ENCODE measurements at places on chromosomes 4 and X.

- DNase-seq = no peak
Measured at GRCh38 chrX:16100673-16101072, 22.7 kb upstream of the GRPR start.

DNA sequence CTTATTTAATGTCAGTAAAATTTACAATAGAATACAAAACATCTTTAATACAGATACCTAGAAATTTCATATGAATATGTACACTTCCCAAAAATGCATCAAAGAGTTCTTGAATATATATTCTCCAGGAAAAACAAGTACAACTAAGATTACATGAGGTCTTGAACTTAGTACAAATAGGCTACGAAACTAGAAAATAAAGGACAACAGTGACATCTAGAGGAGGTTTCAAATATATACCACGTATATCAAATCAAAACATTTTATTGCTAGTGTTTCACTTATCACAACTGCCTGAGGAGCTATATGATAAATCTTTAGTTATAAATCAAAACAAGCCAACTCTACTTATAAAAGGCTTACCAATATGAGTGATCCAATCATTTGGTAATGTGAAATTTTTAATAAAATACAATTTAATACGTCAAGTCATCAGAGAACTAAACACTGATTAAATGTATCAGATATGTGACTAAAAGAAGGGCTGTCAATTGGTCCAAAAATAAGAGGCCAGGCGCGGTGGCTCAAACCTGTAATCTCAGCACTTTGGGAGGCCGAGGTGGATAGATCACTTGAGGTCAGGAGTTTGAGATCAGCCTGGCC, 36.6 kb downstream of the ANAPC10 start:
- DNase-seq = no peak

GRCh38 chr4:61521451-61521850, 321.3 kb downstream of the ADGRL3 start:
- DNase-seq = no peak

- DNase-seq = no peak
Measured at GRCh38 chrX:40083979-40084359, 13.8 kb downstream of the BCOR start.

GRCh38 chrX:87078231-87078630, 439.4 kb upstream of the KLHL4 start:
- no peak for DNase-seq

DNA sequence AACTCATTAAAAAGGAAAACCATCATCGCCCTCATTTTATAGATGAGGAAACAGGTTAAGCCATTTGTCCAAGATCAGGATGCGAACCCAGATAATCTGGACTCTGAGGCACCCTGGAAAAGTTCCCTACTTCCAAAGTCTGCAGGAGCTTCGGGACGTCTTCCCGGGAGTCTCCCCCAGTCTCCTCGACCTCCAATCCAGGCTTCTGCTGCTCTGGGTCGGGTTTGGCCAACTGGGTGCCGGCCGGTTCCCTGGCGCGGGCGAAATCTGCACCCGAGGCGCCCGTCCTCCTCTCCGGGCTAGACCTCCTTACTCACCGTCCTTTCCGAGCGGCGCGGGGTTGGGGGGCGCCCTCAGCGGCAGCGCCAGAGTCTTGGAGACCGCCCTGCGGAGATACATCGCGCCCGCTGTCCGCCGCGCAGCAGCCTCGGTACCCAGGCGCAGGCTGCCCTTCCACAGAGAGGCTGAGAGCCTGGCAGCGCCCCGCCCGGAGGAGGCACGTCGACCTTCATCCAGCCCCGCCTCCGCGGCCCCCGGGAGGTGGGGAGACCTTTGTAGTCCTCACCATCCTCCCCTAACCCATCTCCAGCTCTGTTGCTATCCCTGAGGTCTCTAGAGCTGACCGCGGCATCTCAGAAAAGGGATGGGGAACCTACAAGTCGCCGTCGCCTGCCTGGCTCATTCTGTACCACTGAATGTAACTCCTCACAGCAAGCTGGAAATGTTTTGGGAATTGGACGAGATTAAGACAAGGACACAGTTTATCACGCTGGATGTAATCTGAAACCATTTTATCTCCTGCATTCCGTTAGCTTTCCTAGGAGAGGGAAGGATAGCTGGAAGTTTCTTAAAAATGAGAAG, at the start of gene MGARP:
Gene MGARP (minus strand): TSS at position 466 of the 861 bp plus-strand sequence. CDS start 67 bp downstream, at position 399.
- peak; percentile 12 for DNase-seq

DNA sequence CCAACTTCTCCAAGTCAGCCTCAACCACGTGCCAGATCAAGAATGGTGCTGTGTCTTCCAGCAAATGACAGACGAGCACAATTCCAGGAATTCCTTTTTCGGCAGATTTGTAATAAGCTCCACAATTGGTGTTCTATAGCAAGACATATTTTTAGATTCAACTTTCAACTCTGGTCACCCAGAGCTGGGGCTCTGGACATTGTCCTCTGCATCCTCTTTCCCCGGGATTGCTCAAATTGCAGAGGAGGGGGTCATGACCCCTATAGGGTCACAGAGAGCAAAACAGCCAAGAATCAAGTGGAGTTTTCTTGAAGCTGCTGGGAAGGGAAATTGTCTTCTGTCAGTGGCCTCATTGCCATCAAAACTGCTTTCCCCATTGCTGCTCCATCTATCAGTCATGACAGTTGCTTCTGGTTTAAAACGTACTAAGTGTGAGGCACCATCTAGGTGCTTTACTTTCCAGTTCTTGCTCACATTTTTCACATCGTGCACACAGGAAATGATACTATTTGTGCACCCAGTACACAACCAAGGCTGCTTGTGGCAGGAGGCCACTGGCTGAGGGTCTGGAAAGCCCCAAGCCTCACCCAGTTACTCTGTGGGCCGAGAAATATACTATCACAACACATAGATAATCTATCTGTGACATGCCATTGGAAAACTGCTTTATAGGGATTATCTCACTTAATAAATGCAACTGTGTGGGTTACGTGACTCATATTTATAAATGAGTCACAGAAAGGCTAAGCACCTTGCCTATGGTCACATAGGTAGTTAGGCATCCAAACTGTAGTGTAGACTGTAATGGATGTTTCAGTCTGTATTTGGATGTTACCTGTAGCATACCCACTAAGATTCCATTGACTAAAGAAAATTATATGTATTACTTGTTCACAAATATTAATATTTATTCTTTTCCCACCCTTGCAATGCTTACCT, 91.7 kb upstream of the PHOX2B start:
- no peak for DNase-seq

- DNase-seq = no peak
Measured at GRCh38 chr4:102477657-102478056, 23.5 kb upstream of the NFKB1 start.

DNA sequence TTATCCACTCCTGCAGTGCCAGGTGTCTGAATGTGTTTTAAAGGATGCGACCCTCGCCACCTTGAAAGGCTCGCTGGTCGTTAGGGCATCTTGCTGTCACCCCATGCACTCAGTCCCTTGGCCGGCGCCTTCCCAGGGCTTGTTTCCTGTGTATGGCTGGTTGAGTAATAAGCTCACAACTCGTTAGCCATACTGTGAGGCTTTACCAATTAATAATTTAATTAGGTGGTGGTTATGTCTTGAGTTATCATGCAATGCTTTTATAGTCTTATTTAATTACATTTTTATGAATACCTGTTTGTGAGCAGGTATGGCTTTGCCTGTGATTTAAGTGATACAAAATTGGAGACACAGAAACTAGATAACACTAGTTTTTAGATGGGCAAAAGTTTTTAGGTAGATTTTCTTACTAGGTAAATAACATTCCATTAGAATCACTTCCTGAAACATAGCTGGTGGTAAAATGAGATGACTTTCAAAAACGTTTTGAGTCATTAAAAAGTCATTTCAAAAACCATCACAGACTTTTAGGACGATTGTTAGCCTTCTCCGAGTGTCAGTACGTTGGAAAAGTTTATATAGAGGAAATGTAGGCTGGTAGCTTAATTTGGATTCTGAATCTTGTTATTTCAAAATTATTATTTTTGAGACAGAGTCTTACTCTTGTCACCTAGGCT, 18.2 kb downstream of the PTTG2 start:
- DNase-seq = no peak

GRCh38 chr4:168574581-168575295, 77.9 kb downstream of the PALLD start:
- DNase-seq = no peak

DNA sequence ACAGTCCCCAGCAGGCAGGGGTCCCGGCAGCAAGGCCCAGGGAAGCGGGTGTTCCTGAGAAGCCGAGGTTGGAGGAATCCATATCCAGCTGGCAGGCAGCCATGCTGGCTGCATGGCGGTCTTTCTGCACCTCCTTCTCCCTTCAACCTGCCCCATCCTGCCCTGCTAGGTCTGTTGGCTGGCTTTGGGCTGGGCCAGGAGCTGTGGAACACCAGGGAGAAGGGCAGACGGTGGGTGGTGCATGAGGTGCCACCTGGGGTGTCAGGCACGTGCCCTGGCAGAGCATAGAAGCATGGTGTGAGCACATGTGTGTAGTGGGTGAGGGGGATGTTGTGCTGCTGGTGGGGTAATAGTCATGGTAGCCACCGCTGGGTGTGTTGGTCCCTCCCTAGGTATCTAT, 150.1 kb downstream of the PJA1 start:
- DNase-seq = no peak

DNA sequence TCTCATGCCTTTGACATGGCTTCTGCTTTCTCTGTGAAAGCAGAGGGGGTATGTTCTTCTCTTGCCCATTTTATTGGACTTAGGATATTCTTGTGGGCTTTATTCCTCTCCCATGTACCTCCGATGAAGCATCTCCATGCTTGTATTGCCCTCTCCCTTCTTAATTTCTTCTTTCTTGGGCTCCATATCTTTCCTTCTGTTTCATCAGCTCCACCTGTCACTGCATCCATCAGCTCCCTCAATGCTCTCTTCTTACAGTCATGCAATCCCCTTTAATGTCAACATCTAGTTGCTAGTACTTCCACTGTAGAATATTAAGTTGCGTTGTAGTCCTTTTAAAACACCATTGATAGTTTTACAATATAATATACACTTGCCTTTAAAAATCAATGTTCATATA, 257.6 kb downstream of the GPAT3 start:
- no peak for DNase-seq

DNA sequence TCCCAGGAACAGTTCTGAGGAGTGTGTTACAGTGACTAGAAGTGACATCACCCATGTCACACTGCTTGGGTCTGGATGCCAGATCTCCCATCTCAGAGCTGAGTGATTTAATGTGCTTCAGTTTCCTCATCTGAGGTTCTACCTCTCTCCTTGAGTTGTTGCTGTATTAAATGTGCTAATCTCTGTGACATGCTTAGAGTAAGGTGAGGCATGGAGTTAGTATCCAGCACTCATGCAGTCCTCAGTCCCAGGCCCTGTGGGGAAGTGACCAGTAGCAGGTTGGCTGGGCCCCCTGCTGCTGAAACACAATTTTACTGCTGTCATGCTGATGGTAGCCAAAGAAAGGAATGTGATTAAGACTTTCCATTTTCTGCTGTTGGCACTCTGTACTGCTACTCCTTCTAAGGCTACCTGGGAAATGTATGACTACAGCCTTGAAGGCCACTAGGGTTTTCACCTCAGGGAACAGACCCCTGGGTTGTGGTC, 639.6 kb downstream of the MID1IP1 start:
- DNase-seq = no peak

GRCh38 chr4:76055421-76055820, 19.1 kb upstream of the ART3 start:
- DNase-seq = no peak

DNA sequence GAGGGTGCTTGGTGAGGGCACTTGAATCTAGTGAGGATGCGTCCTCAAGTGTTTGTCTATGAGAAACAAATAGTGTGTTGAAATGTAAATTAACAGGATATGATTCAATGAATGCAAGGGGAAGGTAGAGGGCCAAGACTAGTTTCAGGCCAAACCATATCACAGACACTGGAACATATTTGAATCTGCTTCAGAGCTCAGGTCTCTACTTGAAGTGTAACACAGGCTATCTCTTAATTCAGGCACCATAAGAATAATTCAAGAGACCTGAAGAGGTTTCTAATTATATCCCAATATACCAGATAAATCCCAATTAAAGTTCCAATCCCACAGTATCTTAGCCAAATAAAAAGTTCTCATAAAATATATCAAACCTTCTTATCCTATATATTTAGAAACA, 146.5 kb upstream of the INTU start:
- no peak for DNase-seq

GRCh38 chr4:148329751-148330150, 112.5 kb downstream of the NR3C2 start:
- DNase-seq = no peak

- no peak for DNase-seq
Measured at GRCh38 chrX:49761481-49761880, 65.7 kb upstream of the PAGE1 start.

DNA sequence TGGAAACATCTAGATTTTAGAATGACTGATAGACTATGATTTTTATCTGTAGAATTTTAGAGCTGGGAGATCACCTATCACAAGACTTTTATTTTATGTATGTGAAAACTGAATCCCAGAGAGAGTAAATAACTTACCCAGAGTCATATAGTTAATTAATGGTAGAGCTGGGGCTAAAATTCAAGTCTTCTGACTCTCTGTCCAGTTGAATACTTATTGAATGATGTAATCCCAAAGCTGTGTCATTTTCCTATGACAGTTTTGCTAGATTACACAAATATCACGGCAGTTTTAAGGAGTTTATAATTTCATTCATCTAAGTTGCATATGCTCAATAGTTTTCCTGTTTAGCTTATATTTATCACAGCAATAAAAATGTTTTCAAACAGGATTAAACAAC, 6.7 kb downstream of the NRK start:
- DNase-seq = no peak

DNA sequence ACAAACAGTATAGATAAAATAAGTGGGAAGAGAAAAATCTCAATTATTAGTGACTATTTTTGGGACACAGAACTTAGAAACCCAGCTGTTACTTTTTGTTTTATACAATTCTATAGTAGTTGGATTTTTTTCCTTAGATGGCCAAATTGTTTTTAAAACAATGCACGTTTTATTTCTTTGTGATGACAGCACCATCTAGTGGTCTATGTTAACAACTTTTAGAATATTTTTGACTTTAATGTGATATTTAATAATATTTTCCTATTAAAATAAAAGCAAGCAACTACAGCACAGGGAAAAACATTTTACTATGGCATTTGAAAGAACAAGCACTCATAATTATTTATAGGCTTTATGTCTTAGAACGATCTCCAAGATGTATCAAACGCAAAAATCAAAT, 5.6 kb upstream of the SMIM31 start:
- DNase-seq = no peak

- no peak for DNase-seq
Measured at GRCh38 chrX:105191878-105192277, 28.6 kb downstream of the TEX13A start.

- DNase-seq = no peak
Measured at GRCh38 chrX:103797691-103798090, 21.1 kb downstream of the PLP1 start.

All from occipital lobe (tissue), 3 donors.